Osteocyte (in vitro differentiated cells): ENCODE measurements at places on chromosomes 7 and 10. TPM values are rescaled to one million over a fixed set of nuclear protein-coding genes. Genes with fewer than 3 reads are reported as not detected.

DNA sequence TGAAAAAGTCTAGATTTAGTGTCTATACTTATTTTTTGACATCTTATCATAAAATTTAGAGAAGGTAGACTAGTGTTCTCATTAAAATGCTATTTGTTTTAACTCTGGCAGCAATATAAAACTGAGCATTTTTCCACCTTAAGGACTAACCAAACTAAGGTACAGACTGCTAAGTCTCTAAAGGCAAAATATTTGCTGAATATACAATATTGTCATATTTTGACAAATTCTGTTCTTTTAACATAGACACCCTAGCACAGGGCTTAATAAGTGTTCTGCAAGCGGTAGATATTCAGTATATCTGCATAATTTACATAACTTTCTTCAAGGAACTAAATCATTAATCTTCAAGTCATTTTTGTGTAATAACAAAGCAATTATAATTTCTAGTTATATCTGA lies 8.6 kb downstream of the RTKN2 start:
- no peak for DNase-seq

- no peak for DNase-seq
Observed at GRCh38 chr7:116534790-116535189, 10.0 kb downstream of the CAV1 start.

DNA sequence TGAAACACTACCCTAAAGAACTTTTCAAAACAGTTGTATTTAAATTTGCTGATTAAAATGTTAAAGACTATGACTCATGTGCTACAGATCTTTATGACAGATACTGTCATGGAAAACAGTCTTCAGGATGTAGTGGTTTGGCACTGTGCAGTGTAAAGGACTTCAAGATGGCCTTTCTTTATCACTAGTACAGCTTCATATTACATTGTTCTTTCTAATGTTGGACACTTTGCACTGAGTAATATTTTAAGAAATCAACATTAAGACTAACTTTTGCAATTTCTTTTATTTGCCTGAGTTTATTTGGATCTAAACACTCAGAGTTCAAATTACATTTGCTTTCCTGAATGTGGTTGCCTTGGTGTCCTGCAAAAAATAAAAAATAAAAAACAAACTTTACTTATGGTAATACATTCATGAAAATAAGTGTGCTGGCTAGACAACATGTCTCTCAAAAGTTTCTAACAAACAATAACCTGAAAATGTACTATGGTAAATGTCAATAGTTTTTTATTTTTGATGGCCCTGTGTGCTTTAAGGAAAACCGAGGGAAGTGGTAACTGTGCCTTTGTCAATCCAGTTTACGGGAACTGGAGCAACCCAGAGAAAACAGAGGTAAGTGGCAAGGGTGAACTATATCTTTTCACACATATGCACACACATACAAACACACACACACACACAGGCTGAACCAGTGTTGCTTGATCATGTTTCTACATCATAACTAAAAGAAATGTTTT lies 85.9 kb upstream of the PLXDC2 start:
- DNase-seq, result no peak

- no peak for DNase-seq
Observed at GRCh38 chr10:93462881-93463280, 19.3 kb downstream of the MYOF start.

GRCh38 chr10:13938950-13939349 lies 352.2 kb downstream of the PRPF18 start:
- no peak for DNase-seq

GRCh38 chr10:73263693-73264347 lies 11.4 kb upstream of the MRPS16 start:
- DNase-seq, result no peak

- no peak for DNase-seq
Observed at GRCh38 chr7:64312826-64313225, 935 bp upstream of the ZNF736 start.

GRCh38 chr10:17473228-17473950 lies 19.0 kb upstream of the ST8SIA6 start:
- DNase-seq, result no peak

- DNase-seq, result no peak
Observed at GRCh38 chr7:87876869-87877234, 559 bp downstream of the DBF4 start.

DNA sequence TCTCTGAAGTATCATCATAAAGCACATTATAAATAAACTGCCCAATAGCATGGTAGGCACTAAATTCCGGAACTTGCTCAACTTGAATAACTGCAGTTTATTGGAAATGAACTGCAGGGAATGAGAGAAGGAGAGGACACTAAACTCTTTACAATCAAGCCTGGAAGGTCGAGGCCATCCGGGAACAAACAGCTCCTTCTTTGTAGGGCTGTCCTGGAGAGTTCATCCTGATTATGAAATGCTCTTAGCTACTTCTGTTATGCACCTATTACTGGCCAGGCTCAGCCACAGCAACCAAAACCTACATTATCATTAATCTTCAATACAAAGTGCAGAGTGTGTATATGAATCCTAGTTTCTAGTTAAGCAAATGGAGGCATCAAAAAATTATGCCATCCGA lies 64.7 kb downstream of the PPP1R17 start:
- no peak for DNase-seq

DNA sequence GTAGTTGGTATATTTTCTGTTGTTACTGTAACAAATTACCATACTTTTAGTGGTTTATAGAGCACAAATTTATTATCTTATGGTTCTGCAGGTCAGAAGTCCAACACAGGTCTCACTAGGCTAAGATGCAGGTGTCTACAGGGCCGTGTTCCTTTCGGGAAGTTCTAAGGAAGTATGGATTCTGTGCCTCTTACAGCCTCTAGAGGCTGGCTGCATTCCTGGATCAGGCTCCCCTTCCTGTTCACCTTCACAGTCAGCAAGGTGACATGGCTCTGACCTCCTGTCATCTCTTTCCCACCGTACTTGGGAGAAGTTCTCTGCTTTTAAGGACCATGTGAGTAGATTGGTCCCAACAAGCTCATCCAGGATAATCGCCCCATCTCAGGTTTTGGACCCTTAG lies 37.3 kb downstream of the BMPR1A start:
- no peak for DNase-seq

DNA sequence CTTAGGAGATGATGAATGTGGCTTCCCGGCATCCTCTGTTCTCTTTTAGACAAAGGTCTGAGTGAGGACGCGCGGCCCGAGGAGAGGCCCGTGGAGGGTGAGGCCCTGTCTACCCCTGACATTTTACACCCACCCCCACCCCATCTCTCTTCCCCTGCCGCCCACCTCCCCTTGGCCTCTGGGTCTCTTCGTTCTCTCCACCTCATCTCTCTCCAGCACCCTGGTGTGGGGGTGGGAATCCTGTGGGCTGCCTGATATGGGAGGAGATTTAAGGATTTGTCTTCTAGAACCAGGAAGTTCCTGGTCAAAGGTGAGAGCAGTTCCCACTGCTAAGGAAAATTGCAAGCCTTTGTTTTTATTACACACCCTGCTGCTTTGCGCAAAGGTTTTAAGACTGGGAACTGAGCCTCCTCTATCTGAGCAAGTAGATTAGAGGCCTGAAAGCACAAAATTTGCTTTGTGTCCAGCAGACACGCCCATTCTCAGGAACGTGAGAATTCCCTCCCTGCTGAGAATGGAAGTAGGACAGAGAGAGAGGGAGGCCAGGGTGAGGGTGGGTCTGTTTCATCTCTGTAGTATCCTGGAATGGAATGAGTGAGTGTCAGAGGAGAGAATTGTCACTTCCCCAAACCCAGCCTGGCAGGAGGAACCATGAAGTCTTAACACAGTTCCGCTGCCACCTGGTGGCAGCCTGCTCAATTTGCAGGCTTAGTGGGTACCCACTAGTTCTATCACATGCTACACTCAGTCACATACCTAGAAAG lies 91.2 kb downstream of the GTF2IRD1 start:
- DNase-seq, result no peak

DNA sequence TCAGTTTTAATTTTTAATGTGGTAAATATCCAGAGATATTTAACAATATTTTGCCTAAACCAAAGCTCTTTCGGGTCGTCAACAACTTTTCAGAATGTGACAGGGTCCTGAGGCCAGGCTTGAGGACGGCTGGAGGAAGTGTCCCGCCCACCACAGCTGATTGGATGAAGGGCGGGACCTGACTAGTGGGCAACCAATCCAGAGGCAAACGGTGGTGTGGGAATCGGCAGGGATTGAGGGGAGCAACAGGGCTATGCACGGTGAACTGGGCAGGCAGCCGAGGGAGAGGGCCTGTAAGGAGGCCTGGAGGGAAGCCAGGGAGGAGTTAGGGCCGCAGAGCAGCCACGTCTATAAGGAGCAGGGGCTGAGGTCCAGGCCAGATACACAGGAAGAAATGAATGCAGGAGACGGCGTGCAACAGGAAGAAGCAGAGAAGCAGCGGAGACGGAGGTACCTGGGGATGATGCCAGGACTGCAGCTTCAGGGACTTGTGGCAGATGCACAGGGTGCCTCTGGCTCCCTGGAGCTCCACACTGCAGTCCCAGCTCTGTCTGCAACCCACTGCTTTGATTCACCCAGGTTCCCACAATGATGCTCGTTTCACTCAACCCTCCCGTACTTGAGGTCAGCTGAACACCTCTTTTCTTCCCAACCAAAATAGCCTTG lies 46.1 kb upstream of the ZMIZ1 start:
- DNase-seq, result no peak

DNA sequence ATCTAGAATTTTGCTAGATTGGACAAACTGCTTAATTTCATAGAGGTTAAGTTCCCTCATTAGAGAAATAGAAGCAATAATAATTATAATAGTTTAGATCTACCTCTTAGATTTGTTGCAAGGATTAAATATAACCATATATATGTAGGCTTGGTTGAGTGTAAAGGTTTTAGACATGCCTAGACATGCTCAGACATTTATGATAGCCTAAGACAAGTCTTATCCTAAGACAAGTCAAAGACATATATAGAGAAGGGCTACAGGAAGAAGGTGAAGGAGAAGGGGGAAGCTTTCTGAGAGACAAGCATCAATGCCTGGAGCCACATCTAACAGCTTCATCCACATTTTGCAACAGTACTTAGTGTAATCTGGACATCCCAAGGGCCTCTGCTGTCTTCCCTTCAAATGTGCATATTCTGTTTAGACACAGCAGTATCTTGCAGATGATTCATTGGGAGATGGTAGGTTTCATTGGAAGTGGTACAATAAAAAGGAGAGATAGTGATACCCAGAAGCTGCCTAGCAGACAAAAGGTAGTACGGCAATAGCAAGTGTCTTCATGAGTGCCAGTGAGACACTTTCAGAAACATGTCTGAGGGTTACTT lies 146.5 kb downstream of the HGF start:
- DNase-seq, result no peak

DNA sequence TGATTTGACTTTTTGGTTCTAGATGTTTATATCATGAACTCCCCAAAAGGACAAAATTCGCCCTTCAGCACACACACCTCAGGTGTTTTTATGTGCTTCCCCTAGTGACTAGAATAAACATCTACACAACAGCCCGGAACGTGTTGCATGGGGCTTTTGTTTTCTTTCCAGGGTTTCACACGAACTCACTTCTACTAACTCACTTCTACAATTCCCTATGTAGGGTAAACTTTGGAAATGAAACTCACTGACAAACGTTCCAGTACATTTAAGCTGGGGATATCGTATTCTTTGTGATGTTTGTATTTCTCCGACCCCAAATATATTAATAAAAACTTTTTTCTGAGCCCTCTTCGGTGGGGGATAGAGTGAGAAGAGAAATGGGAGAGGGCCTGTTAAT lies 1.4 kb downstream of the TRA2A start:
- DNase-seq, result no peak

DNA sequence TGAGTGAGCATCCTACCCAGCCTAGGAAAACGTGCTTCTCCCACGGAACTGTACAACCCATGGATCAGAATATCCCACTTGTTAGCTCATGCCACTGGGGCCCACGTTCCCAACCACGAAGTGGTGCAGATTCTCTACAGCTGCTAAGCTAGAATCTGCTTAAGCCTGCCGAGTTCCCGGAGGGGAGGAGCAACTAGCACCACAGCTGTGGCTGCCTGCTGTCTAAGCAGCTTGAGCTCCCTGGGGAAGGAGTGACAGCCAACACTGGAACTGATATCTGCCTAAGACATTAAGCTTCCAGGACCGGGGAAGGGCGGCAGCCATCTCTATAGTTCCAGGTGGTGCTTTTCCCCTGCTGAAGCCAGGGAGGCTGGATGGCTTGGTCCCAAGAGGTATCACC lies 334.7 kb upstream of the CHRM2 start:
- DNase-seq, result no peak

Gene SPAM1
- total RNA-seq, result not detected in 2 replicates

Gene GNG11
- total RNA-seq, result 49.6 and 49.7 TPM in 2 replicates

Gene HIP1
- total RNA-seq, result 55.3 and 62.0 TPM in 2 replicates

Gene TMEM130
- total RNA-seq, result 1.5 and 1.7 TPM in 2 replicates

Gene CALCR
- total RNA-seq, result not detected in 2 replicates

Gene PRF1
- total RNA-seq, result not detected in 2 replicates

Gene INA
- total RNA-seq, result 2.4 and 2.5 TPM in 2 replicates

Gene GPAM
- 10.0 and 11.9 TPM in 2 replicates for total RNA-seq

Gene TAS2R4
- total RNA-seq, result 1.7 and 2.2 TPM in 2 replicates

Gene CPED1
- 3.4 and 3.9 TPM in 2 replicates for total RNA-seq

Gene FAM241B
- total RNA-seq, result 3.4 TPM in 2 replicates

Gene ANKRD1
- 4.9 and 5.8 TPM in 2 replicates for total RNA-seq

Gene SLC26A3
- total RNA-seq, result not detected in 2 replicates

Gene NPY4R2
- total RNA-seq, result not detected in 2 replicates
